IMR-90 (cell line): ENCODE measurements at places on chromosomes 4 and X. TPM values are rescaled to one million over a fixed set of nuclear protein-coding genes. Genes with fewer than 3 reads are reported as not detected.
A peak's percentile ranks its signal among the peaks of the same experiment; 100 is the strongest.

GRCh38 chr4:273309-274017 lies 31.8 kb downstream of the ZNF732 start:
- no peak for DNase-seq

Gene LRPAP1
- 171 and 175 TPM in 2 replicates for polyA plus RNA-seq

- DNase-seq, result no peak
Observed at GRCh38 chr4:80492761-80493160, 157.2 kb downstream of the CFAP299 start.

GRCh38 chr4:87589531-87589930 lies 18.8 kb upstream of the DSPP start:
- DNase-seq, result peak; percentile 90

Gene GRIA2
- not detected in 2 replicates for polyA plus RNA-seq

- DNase-seq, result no peak
Observed at GRCh38 chr4:139851133-139851532, 185.5 kb downstream of the MGST2 start.

- peak; percentile 37 for DNase-seq
Observed at GRCh38 chrX:11398785-11399184, 105.6 kb downstream of the AMELX start.

Gene RTL9
- polyA plus RNA-seq, result 0.26 and 0.30 TPM in 2 replicates

DNA sequence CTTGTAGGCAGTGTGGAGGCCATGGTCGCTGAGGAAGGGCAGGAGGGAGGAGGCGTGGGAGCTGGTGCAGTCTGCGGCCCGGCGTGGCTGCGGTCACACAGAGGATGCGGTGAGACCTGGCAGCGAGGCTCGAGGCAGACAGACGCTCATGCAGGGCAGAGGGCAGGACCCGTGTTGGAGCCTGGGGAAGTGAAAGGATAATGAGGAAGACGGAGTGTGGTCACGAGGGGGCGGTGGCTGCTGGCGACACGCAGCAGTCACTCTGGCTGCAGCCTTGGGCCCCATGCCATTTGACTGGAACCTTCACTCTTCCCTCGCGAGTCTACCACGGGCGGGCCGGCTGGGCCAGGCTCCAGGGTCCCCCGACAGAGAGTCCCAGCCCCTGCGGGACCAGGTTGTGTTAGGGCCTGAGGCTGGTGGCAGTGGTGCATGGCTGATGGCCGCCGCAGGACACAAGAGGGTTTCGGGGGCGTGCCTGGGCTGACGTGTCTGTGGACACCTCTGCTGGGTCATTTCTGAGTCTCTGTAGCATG lies 68.8 kb upstream of the HGFAC start:
- DNase-seq, result no peak

- DNase-seq, result no peak
Observed at GRCh38 chrX:136549226-136549625, 17.2 kb downstream of the VGLL1 start.

Gene ADGRG2
- polyA plus RNA-seq, result 0.06 and 0.07 TPM in 2 replicates

Gene SMR3B
- not detected in 2 replicates for polyA plus RNA-seq

Gene CT45A10
- polyA plus RNA-seq, result not detected in 2 replicates

GRCh38 chr4:2049381-2049780 lies 9.7 kb upstream of the NAT8L start:
- DNase-seq, result no peak

Gene ABLIM2
- polyA plus RNA-seq, result 0.07 and 0.10 TPM in 2 replicates

DNA sequence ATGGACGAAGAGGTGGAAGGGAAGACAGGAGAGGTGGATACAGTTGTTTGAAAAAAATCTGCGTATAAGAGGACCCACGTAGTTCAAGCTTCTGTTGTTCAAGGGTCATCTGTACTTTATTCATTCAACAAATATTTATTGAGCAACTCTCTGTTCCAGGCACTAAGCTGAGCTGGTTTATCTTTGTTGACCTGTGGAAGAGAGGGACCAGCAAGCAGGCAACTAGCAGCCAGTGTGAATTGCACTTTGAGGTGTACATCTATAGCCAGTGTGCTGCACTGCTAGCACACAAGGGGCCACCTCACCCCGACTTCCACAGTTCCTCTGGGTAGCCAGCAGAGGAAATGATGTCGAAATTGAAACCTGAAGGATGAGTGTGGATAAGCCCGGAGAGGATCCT lies 191.4 kb downstream of the SOWAHB start:
- DNase-seq, result no peak

Gene OTC
- not detected in 2 replicates for polyA plus RNA-seq

Gene MXRA5
- 1.1 and 1.2 TPM in 2 replicates for polyA plus RNA-seq

- no peak for DNase-seq
Observed at GRCh38 chr4:150668824-150669223, 86.9 kb downstream of the MAB21L2 start.

- peak; percentile 49 for DNase-seq
Observed at GRCh38 chr4:40924096-40924792, 174.5 kb downstream of the NSUN7 start.

Gene CNGA1
- polyA plus RNA-seq, result not detected in 2 replicates

DNA sequence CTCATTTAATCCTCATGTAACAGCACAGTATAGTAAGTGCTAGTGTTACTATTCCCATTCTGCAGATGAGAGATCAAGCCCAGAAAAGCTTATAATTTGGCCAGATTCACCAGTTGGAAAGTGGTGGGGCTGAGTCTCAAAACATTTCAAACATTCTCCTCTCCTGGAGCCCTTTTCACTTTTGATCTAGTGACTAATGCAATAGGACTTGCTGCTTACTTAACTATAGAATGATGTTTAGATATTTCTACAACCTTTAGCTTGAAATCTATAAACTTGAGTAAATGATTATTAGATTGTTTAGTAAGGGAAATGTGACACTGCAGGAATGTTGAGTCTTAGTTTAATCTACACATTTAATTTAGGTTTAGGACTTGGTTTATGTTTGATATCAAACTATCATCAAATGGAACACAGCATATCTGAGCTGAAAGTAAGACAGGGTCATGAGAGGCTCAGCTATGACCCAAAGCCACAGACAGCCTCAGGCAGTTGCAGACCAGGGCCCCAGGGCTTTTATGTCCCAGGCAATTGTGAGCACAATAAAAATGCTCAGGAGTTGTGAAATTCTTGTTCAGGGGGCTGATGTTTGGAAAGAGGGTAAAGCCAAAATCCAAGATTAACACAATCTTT lies 199.5 kb upstream of the HS3ST1 start:
- DNase-seq, result peak; percentile 64

Gene GLOD5
- polyA plus RNA-seq, result not detected in 2 replicates

DNA sequence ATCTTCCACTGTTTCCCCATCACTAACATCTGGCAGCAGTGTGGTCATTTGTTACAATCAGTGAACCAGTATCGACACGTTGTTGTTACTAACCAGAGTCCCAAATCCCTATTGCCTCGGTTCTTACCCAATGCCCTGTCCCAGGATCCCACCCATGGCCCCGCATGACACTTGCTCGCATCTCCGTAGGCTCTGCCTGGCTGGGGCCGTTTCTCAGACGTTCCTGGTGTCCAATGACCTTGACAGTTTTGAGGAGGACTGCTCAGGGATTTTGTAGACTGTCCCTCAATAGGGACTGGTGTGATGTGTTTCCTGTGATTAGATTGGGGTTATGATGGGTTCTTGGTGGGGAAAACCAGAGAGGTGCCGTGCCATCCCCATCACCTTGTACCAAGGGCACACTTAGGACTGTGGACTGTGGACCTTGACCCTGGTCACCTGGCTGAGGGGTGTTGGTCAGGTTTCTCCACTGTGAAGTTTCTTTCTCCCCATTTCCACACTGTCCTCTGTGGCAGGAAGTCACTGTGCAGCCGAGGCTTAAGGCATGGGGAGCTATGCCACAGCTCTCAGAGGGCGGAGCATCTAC lies 108.4 kb downstream of the ADRA2C start:
- DNase-seq, result no peak
